ENCODE measurements at places on chromosomes 6 and 20.

DNA sequence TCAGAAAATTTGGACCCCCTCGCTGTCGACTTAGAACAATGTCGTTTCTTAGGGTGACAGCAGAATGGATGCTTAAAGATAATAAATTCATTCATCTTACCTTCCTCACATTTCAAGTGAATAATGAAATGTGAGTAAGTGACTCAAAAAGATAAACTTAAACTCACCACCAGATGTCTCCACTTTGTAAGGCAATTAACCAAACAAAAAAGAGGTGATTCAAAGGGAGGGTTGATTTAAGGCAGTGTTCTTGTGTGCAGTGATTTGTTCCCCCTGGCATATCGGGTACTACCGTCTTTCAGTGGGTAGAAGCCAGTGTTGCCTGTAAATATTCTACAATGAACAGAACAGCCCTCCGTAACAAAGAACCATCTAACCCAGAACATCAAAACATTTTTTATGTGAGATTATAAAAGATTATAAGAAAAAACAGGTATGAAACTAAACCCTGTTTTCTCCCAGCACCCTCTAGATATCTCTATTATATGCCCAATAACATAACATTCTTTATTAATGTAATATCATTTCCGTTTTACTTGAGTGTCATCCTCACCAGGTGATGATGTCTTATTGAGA, 589.7 kb downstream of the CBLN4 start:
- no peak for DNase-seq

GRCh38 chr20:19943061-19943521, 74.1 kb upstream of the NAA20 start:
- DNase-seq, result no peak

- DNase-seq, result peak; percentile 29
These were observed 17.9 kb upstream of the EXOC2 start for GRCh38 chr6:710601-711571.

- no peak for DNase-seq
These were observed 443.1 kb upstream of the ID4 start for GRCh38 chr6:19394051-19394450.

DNA sequence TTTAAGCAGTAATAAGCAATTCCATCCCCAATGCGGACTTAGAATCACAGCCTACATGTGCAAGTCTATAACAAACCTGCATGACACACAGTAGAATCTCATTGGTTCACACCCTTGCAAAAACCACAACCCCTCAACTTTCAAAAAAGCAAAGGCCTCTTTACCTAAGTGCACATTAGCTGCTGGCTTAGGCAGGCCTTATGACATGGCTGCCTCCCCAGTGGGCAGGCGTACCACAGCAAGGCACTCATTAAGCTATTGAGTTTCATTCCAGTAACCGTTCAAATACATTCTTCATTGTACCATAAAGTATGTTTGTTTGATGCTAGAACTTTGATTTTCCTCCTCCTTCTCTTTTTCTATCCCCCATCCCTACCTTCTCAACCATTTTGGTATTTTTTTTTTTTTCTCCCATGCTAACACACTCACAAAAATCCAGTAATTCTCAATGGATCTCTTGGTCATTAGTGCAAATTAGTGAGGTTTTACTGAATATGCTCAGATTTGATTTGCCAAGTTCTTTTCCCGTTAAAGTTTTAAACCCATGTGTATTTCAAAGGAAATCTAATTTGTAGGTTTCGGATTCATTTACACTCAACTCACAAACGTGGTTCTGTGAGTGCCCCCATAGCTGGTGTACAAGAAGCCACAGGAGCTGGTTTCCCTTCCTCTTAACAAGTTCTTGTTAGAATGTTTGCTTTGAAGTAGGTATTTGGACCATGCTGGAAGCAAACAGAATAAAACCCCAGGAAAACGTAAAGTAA, 460.4 kb upstream of the RUNX2 start:
- no peak for DNase-seq

- DNase-seq, result no peak
These were observed 331.8 kb downstream of the CDKAL1 start for GRCh38 chr6:20866036-20866435.

GRCh38 chr6:106149472-106150069, 63.4 kb downstream of the PRDM1 start:
- DNase-seq, result no peak

GRCh38 chr20:51419646-51420045, 122.9 kb downstream of the NFATC2 start:
- no peak for DNase-seq

DNA sequence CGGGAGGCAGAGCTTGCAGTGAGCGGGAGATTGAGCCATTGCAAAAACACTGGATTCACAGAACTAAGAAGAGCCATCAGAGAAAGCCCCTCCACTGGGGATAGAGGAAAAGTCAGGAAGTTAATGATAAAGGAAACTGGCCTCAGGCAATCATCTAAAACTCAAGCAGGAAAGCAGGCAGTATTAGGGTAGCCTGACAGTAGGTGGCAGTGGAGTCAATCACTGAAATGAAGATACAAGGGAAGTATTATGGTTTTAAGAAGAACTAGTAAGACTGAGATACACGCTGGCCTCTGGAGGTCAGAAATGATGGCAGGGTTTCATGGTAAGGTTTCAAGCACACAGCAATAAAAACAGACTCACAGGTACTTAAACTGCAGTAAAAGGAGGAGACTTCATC, 578.3 kb downstream of the HACE1 start:
- DNase-seq, result no peak

DNA sequence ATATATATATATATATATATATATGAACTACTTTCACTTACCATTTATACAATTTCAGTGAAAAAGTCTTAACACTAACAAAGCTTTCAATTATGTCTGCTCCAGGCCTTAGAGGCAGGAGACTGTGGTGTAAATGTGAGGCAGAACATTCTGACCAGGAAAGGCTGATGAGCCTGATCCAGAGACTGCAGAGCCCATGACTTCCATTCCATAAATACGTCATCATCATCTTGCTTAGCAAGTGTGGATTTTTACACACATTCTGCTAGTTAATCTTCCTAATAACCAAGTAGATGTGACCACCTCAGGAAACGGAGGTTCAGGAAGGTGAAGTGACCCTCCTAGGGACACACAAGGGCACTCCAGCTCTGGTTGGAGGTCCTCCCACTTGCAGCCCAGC, 14.9 kb downstream of the TRERF1 start:
- no peak for DNase-seq

DNA sequence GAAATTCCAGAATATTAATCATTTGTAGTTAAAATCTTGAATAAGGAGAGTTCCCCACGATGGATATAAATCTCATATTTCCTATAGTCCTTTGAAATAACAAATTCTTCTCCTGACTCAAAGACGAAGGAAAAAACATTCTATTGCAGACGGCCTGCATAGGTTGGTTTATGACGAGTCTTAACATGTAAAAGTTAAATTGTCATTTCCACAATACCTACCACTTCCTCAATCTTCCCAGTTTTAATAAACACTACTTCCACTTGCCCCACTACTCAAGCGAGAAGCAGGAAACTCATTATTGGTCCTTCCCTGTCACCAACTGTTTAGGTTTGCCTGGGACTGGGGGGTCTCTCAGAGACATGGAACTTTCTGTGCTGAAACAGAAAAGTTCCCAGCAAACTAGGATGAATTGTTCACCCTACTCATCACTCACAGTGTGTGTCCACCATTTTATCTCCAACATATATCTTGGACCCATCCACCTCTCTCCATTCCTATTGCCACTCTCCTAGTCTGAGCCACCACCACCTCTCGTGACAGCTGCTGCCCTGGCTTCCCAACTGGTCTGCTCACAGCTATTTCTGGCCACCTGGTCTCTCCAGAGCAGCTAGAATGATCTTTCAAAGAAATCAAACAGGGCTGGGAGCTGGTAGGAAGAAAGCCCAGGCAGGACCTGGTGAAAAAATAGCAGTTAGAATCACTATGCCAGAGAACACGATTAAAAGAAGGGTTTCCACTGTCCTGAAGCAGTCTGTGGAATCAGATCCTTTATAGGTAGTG, 15.1 kb upstream of the ZSCAN9 start:
- no peak for DNase-seq

GRCh38 chr20:58497076-58497641, 18.0 kb downstream of the APCDD1L start:
- DNase-seq, result no peak

- DNase-seq, result no peak
These were observed 41.9 kb downstream of the SYNJ2 start for GRCh38 chr6:158023597-158023939.

GRCh38 chr6:63882208-63882607, 246.6 kb downstream of the PHF3 start:
- no peak for DNase-seq

GRCh38 chr20:55650657-55651360, 354.5 kb downstream of the CBLN4 start:
- DNase-seq, result no peak

DNA sequence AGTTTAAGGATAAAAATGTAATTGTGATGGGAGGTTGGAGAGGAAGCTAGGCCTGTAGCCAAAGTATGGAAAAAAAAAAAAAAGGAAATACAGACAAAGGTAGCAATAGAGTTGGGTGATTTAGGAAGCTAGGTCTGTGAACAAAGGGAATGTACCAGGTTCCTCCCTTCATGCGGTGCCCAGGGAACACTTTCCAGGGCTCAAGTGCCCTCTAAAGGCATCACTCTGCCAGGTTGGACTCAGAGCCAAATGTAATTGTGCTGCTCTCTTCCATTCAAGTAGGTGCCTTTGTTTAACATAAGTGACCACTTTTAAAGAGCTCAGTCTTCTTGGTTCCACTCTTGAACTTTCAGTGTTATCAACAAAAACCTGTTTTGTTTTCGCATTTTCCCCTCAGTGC, 159.7 kb upstream of the AHI1 start:
- DNase-seq, result no peak

- DNase-seq, result no peak
These were observed 83.7 kb upstream of the TMEM30A start for GRCh38 chr6:75368151-75368779.

GRCh38 chr6:20875369-20875963, 341.2 kb downstream of the CDKAL1 start:
- DNase-seq, result no peak

DNA sequence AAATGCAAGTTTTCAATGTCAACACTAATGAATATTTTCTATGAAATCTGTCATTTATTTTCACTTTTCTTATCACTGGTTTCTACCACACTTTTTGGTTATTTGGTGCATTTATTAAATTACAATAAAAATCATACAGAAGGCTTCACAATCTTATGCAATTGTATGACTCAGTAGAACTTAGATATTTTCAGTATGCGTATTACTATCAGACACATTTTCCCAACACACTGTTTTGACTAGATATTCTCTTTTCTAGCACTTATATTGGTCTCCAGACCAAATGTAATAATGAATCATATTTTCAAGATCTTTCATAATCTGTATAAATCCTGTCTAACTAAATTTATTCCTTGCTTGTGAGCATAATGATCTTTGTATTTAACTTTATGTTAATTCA, 74.1 kb downstream of the FAM83B start:
- no peak for DNase-seq

- DNase-seq, result no peak
These were observed 384.8 kb downstream of the TFAP2B start for GRCh38 chr6:51203504-51203903.

GRCh38 chr6:26034905-26035304, 52.3 kb upstream of the HFE start:
- DNase-seq, result no peak

DNA sequence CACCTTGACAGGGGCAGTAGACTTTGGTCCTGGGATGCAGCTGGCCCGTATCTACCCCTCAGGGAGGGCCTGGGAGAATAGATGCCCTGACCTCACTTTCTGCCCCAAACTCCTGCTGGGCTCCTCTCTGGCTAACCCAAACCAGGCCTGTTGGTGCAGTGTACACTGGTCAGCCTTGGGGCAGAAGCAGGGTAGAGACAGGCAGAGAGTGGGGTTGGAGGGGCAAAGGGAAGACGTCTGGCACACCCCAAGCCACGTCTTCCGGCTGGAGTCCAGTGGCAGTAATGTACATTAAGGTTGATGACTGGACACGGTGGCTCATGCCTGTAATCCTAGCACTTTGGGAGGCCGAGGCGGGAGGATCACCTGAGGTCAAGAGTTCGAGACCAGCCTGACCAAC, 9.3 kb downstream of the DDR1 start:
- no peak for DNase-seq

- no peak for DNase-seq
These were observed 10.6 kb upstream of the KIF13A start for GRCh38 chr6:17998003-17998402.

DNA sequence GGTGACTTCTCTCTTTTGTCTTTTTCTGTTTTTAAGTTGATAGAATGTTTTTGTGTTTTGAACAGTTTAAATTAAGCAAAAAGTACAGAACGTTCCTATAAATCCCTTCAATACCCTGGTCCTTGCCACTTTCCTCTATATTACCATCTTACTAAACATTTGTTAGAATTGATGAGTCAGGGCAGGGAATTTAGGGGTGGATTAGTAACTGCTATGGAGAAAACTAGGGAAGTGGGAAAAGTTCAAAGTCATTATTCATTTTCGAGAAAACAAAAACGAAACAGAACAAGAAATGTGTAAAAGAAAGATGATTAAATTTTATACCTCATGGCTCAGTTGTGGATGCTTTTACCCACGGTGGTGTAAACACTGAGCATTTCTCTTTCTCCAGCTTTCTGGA, 240.4 kb upstream of the SULF2 start:
- no peak for DNase-seq

GRCh38 chr6:147821295-147821897, 312.9 kb downstream of the SAMD5 start:
- DNase-seq, result no peak

GRCh38 chr6:156027248-156027626, 571.6 kb upstream of the NOX3 start:
- no peak for DNase-seq

GRCh38 chr6:43517505-43518357, 842 bp downstream of the POLR1C start:
- DNase-seq, result no peak

DNA sequence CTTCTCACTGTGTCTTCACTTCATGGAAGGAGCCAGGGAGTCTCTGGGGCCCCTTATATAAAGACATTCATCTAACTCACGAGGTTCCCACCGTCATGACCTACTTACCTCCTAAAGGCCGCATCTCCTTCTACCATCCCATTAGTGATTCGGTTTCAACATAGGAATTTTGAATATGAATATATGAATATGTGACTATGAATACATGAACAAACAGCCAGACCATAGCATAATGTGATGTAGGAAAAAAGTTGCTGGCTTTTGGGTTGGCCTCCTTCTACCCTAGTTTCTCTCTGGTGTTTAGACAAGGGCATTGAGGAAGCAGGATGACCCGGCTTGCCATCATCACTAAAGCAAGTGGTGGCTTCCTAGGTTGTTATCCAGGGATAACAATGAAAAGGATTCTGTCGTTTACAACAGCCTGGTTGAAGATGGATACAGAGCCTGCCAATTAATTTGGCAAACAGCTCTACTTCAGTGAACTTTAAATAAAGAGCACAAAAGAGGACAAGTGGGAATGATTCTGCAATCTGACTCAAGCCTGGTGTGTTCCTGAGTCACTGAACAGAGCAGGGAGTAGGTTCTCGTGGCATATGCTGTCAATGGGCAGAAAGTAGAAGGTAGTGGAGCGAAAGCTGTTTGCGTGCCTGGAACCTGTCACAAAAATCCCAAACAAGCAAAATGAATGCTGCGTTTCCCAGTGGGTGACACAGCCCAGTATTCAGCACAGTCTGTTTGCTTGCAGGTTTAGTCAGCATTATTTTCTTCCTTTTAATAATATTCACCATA, 44.0 kb upstream of the DOK5 start:
- DNase-seq, result no peak

All from T-cell (primary cell).